ENCODE measurements at places on chromosomes 2 and 18.

DNA sequence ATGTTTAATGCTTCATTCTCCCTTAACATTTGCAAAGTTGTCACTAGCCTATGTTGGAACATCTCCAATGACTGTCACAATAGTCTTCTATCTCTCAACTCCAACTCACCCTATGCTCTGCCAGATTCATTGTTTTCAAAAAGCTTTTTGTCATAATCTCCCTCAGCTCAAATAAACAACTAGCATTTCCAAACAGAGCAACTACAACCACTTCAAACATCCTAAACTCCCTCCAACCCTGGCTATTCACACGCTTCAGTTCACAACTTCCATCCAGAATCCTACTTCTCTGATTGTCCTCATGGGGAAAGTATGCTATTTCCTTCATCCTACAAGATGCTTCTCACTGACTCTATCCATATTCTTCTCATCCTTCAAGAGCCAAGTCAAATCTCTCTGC, 139.2 kb upstream of the VRK2 start:
- H3K27ac ChIP-seq = no peak overlapping the region
- no peak overlapping the region for H3K4me3 ChIP-seq
- no peaks in the 10 kb centered on the region for H3K4me1 ChIP-seq
- H3K27me3 ChIP-seq = no peaks in the 10 kb centered on the region

DNA sequence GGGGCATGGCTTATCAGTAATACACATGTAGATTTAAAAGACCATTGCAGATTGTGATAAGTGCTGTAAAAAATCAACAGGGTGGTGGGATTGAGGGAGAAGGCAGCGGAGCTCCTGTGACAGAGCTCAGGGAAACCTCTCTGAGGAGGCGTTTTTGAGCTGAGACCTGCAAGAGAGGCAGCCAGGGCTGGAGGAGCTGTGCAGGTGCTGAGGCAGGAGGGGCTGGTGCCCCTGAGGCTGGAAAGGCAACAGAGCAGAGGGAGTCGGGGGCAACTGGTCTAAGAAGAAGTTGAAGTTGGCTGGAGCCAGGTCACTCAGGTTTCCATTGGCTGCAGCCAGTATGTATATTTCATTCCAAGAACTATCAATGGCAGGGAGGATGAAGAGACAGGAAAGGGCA, 47.6 kb downstream of the KLHL29 start:
- H3K4me3 ChIP-seq = no peak overlapping the region
- H3K36me3 ChIP-seq = peaks cover 4% of the 10 kb centered on the region
- no peaks in the 10 kb centered on the region for H3K27me3 ChIP-seq
- H3K4me1 ChIP-seq = peaks cover 21% of the 10 kb centered on the region

DNA sequence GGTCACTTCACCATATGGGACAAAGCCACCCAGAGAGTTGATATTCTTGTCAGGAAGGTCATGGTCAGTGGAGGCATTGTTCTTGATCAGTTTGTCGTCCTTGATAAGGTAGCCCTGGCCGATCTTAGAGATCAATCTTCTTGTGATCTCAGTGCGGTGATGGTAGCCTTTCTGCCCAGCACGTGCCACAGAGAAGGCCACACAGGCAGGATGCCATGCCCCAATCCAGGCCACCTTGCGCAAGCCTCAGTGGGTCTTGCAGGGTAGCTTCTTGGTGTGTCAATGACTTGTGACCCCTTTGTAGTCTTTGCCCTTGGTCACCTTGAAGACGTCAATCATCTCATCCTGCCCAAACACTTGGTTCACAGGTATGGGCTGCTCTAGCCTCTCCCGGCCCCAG, 143.9 kb upstream of the ASB18 start:
- H3K36me3 ChIP-seq = peaks cover 4% of the 10 kb centered on the region
- peak; percentile 39 for DNase-seq
- no peaks in the 10 kb centered on the region for H3K27me3 ChIP-seq
- H3K4me1 ChIP-seq = no peaks in the 10 kb centered on the region

DNA sequence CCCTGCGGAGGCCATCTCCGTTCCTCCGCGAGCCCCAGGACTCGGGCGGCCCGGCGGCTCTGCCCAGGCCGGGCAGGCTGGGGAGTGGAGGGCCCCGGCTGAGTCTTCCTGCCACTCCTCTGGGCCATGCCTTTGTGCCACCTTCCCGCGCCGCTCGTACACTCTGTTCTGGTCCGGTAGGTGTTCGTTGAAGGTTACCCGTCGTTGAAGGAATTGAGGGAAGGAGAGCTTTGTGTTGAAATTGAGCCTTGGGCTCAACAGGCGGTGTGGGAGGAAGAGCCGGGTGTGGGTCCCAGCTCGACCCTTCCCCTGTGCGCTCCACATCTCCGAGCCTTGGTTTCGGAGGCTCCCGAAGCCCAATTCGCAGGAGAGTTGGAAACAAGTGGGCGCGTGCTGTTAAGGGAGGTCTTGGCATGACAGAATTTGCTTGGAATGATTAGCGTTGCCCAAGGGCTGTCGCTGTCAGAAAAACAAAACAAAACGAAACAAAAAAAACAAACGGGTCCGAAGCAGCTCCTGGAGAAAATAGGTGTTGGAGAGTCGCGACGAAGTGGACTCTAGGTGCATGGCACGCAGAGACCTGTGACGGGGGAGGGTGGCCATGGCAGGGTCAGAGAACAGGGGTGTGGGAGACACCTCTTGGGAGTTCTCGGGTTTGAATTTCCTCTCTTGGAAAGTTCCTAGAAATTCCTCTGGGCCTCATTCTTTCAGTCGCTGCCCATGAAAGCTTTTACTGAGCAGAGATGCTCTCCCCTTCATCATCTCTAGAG, 1.2 kb upstream of the MZT2A start:
- H3K4me3 ChIP-seq = peak overlapping the region; percentile 98
- H3K36me3 ChIP-seq = no peaks in the 10 kb centered on the region
- peak overlapping the region; percentile 98 for H3K27ac ChIP-seq

Measured in type B pancreatic cell (in vitro differentiated cells).